ENCODE measurements at places on chromosomes 4 and X.

DNA sequence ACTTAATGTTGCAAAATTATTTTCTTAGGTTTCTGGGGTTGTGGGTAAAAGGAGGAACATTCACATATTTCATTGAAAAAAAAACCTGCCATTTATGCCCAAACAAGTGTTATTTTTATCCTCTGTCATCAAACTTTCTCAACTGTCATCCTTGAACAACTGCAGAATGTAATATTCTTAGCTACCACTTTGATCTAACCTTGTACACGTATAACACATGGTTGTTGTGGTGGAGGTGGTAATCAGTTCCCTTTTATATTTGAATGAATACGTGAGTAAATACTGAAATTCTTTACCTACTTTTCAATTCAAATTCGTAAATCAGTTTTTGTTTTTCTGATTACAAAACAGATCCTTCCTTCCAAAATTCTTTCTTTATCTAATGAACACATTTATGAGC, 3.8 kb upstream of the AMMECR1 start:
- no peak for DNase-seq

- DNase-seq = peak; percentile 40
These were observed 14.3 kb upstream of the UBA1 start for GRCh38 chrX:47179221-47179927.

- peak; percentile 15 for DNase-seq
These were observed 1.7 kb downstream of the MTMR1 start for GRCh38 chrX:150694738-150695410.

GRCh38 chr4:14379183-14379582, 623.1 kb upstream of the CPEB2 start:
- peak; percentile 49 for DNase-seq

GRCh38 chrX:132209527-132209926, 9.7 kb downstream of the RAP2C start:
- no peak for DNase-seq

DNA sequence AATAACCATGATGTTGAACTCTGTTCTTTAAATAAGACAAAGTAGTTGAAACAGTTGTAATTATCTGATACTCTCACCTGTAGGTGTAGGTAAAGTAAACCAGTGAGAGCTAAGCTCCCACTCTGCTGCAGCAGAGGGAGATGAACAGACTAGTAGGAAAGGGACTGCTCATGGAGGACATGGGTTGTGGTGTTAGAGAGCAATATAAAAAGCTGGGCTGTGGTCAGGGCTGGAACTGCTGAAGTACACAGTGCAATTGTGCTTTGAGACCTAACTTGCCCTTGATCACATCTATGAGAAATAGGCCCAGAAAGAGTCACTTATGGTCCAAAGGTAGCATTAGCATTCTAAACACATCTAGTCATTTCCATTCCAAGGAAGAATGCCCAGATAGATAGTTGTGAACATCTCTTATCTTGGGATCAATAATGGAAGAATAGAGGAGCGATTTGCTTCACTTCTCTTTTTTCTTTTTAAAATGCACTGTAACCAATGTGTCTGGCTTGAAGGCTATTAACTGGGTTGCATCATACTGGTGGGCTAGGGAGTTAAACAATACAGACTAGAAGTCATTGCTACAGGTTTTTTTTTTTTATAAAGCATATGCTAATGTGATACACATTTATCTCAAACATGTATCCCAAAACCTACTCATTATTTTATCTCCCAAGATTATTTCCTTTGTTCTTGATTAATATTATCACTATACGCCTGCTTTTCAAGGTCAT, 251.3 kb upstream of the CENPE start:
- DNase-seq = no peak

GRCh38 chr4:52234561-52235440, 183.7 kb downstream of the SPATA18 start:
- DNase-seq = peak; percentile 38

- no peak for DNase-seq
These were observed 20.8 kb downstream of the TEX13C start for GRCh38 chrX:125340490-125340889.

- DNase-seq = peak; percentile 96
These were observed 36.9 kb downstream of the PDLIM5 start for GRCh38 chr4:94488670-94489069.

- no peak for DNase-seq
These were observed 32.7 kb downstream of the KLF3 start for GRCh38 chr4:38696697-38697096.

- DNase-seq = no peak
These were observed 230.7 kb downstream of the NR3C2 start for GRCh38 chr4:148211533-148211932.

GRCh38 chrX:15206306-15206705, 63.6 kb downstream of the ASB9 start:
- DNase-seq = no peak

DNA sequence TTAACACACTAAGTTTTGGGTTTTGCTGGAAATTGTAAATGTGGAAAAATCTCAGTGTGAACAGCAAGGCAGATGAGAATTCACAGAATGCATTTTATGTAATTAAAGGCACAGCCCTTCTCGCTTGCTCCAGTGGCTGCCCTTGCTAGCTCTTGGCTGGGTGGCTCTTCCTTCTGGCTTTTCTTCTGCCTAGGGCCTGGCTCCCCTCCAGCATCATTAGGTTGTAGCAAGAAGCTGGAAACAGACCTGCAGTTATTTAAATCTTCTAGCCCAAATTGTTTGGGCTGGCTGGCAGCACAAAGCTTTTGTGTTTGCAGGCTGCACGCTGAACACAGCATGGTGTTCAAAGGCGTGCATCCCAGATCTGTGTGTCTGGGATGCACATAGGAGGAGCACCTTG, 56.5 kb downstream of the LIMCH1 start:
- DNase-seq = no peak

DNA sequence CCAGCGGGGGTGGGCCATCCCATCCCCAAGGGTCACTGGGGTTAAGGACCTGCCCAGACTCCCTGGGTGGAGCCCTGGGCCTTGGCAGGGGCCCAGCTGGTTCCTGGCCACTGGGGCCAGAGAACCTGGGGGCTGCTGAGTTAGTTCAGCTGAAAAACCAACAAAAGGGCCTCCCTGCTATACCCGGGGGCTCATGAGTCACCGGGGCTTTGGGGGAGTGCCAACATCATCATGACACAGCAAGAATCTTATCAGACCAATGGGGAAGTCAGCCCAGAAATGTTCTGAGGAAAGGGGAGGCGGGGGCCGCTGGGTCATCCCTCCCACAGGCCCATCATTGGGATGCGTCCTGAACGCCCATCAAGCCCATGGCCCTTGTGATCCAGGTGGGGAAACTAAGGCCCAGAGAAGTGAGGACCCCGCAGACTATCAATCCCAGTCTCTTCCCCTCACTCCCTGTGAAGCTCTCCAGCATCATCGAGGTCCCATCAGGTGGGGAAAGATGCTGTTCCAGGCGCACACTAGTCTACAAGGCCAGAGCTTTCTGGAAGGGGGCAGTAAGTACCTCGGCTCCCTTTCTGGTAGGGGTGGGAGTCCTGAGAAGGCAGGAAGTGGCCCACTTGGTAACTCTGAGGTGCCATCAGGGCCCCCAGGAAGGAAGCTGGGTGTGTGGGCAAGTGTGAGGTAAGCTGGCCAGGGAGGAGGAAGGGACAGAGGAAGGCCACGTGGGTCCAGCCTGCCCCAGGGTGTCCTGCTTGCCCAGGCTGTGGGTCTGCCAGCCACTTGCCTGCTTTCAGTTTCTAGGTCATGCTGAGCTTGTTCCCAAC, 4.5 kb downstream of the G6PD start:
- peak; percentile 92 for DNase-seq

GRCh38 chr4:180640193-180640592, 1603.0 kb upstream of the TENM3 start:
- no peak for DNase-seq

GRCh38 chrX:15739886-15740285, 1.8 kb downstream of the CA5B start:
- no peak for DNase-seq

GRCh38 chr4:169143335-169143734, 127.4 kb downstream of the SH3RF1 start:
- DNase-seq = no peak

- DNase-seq = peak; percentile 64
These were observed 24.0 kb downstream of the CYTL1 start for GRCh38 chr4:4995103-4995907.

GRCh38 chr4:92996533-92996932, 692.8 kb downstream of the GRID2 start:
- no peak for DNase-seq

DNA sequence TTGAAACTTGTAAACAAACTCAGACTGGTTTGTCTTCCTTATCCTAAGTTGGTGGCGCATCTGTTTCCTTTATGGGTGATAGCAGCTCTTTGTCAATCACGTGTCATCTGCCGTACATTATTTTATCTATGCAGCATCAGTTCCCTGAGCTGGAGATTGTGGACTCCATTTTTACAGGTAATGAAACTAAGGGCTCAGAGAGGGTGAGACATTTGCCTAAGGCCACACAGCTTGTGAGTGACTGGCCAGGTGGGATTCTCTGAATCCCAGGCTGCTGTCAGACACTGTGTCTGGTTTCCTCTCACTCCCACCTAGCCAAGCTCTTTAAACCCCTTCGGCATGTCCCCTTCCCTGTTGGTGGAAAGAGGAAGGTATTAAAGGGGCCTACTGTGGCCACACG, 41.7 kb upstream of the CLCN4 start:
- DNase-seq = no peak

GRCh38 chr4:178081896-178082295, 639.7 kb upstream of the AGA start:
- no peak for DNase-seq

GRCh38 chr4:185307136-185307950, 88.4 kb downstream of the LRP2BP start:
- no peak for DNase-seq

DNA sequence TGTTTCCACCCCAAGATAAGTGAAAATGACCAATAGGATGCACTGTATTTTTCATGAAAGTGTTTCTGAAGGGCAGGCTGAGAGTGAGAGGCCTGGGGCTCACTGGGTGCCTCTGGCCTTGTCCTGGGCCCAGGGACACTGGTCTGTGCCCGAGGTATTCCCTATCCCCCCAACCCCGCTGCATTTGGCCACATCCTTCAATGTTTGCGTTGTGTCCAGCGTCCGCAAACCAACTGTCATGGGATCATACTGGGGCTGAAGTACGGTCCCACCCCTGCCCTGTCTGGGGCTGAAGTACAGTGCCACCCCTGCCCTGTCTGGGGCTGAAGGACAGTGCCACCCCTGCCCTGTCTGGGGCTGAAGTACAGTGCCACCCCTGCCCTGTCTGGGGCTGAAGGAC, 22.0 kb upstream of the MSANTD1 start:
- DNase-seq = no peak

DNA sequence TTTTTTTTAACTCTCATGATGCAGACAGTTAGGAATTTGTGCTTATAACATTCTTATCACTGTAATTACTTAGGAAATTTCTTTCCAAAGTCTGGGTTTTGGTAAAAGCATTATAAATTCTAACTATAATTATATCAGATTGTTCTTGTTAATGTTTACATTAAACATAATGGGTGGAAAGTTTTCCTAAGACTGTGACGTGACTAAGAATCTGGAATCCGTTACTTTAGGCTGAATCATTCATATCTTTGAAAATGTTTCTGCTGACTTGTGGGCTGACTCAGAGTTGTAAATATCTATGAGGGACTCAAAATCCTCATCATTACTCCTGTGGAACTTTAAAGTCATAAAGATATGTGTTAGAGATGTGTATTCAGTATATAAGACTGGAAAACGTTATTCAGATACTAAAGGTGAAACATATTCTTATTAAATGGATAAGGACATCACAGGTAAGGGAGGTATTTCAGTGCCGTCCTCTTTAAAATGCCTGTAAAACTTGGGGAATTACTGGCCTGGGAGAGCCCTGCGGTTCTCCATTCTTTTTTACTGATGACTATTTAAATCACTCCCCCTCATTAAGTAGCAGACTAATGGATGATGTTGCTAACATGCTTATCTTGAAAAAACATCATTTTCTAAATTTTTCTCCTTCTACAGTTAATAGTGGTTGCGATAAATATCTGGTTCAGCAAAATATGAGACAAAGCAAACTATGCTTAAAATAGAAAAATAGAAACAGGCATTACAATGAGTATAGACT, 159.0 kb downstream of the DCLK2 start:
- peak; percentile 93 for DNase-seq

GRCh38 chrX:132810964-132811712, 147.3 kb downstream of the HS6ST2 start:
- no peak for DNase-seq

DNA sequence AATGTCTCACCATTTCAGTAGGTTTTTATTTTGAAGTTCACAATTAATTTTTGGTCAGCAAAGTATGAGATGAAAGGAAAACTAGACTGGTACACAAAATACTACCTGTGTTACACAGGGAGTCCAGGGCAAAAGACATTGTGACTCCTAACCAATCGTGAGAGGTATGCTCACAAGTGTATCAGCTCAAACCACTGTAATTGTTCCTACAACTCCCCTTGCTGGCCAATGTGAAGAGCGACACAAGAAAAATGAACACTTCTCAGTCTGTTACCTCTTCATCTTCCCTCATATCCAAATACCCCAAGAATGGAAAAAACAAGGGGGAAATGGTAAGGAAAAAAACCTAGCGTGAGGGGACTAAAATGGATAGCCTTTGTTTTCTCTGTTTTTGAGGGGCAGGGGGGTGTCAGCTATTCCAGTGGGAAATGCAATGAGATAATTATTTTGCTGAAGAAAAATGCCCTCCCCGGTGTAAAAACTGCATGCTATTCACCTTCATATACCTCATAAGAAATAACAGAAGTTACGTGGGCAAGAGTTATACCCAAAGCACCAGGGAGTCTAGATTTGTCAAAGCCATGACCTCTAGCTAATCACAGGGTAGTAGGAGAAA, 30.6 kb upstream of the NSUN7 start:
- DNase-seq = peak; percentile 59

GRCh38 chr4:66023061-66023460, 352.8 kb upstream of the EPHA5 start:
- DNase-seq = no peak

- no peak for DNase-seq
These were observed 310.1 kb downstream of the RAB28 start for GRCh38 chr4:13174001-13174400.

GRCh38 chrX:31136144-31136611, 64.3 kb upstream of the FTHL17 start:
- DNase-seq = no peak

DNA sequence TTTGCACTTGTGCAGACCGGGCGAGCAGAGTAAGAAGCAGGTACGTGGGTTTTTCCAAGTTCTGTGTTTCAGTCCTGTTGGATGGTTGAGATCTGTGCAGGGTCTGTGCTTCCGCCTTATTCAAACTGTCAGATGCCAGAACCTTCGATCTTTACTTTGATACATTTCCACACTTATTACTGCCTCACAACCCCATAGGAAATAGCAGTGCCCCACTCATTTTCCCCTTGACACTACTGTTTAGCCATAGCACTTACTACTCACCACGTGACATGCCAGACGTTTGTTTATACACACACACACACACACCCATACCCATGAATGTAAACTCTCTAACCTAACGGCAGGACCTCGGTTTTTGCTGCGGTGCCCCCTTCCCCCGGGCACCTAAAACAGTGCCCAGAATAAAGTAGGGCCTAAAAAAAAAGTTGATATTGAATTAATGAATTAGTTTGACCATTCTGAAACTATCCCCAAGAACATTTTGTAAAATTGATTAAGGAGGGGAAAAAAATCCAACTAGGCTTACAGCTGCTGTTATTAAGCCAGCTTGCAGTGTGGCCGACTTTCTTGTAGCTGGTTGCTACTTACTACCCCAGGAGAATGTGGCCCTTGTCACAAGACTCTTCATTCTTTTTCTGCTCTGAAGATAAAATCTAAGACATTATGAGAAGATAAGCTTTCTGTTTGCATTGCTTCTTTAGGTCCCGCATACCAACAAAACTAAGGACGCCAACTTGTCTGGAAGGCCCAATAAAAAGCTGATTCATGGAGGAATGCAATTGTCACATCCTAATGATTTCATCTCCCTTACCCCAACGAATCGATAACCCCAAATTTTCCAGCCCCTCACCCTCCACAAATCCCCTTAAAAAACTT, 704 bp upstream of the SEPSECS start:
- DNase-seq = peak; percentile 62

All from ELR (cell line).